Astrocyte (in vitro differentiated cells and primary cell): ENCODE measurements at places on chromosomes 6 and 20.

DNA sequence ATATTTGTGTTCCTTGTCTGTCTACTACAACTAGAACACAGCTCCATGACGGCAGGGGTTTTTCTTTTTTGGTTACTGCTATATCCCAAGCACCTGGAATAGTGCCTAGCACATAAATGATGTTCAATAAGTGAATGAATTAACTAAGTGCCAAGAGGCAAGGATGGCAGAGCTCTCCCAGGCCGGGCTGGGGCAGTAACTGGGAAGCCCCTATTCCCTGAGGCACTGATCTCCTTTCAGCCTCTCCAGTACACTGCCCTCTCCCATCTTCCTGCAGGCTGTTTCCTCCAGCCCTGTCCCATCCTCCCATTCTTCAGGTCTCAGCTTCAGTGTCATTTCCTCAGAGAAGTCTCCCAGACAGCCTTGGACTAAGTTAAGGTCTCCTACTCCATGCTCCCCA lies 29.0 kb upstream of the SPDEF start:
- H3K4me1 ChIP-seq, result no peaks in the 10 kb centered on the region
- no peak overlapping the region for H3K4me3 ChIP-seq
- H3K36me3 ChIP-seq, result no peaks in the 10 kb centered on the region
- no peak for DNase-seq
- H3K27ac ChIP-seq, result no peak overlapping the region

DNA sequence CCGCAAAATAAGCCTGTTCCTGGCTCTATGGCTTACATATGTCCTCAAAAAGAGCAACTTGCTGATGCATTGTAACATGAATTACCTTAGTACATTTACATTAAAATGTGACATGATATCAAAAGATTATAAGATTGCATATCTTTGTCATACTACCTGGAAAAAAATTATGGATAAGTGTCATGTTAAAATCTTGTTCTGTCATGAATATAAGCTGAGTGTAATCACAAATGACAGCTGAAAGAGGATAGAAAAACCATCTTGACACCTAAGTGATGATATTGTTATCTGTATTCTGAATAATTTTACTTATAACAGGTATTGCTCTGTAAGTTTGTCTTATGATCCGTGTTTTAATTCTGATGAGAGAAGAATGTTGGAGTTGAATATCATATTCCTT lies 503.0 kb upstream of the RNF217 start:
- no peaks in the 10 kb centered on the region for H3K27me3 ChIP-seq
- no peak overlapping the region for H3K27ac ChIP-seq
- H3K4me1 ChIP-seq, result no peaks in the 10 kb centered on the region
- H3K36me3 ChIP-seq, result no peaks in the 10 kb centered on the region
- H3K4me3 ChIP-seq, result no peak overlapping the region
- DNase-seq, result no peak

- H3K27me3 ChIP-seq, result peaks cover 6% of the 10 kb centered on the region
- H3K4me3 ChIP-seq, result no peak overlapping the region
- no peaks in the 10 kb centered on the region for H3K36me3 ChIP-seq
- H3K4me1 ChIP-seq, result no peaks in the 10 kb centered on the region
- H3K27ac ChIP-seq, result no peak overlapping the region
Observed at GRCh38 chr20:33279261-33279910, 3.6 kb upstream of the BPIFB1 start.

DNA sequence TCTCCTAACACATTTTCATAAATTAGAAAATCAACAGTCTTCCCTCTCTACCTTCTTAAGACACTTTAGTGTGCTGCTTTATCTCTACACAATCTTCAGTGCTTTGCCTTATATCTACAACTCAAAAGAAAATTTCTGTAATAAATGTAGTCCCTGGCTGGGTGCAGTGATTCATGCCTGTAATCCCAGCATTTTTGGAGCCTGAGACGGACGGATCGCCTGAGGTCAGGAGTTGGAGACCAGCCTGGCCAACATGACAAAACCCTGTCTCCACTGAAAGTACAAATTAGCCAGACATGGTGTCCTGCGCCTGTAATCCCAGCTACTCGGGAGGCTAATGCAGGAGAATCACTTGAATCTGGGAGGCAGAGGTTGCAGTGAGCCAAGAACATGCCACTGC lies 9.7 kb upstream of the EDN1 start:
- H3K27me3 ChIP-seq, result no peaks in the 10 kb centered on the region
- no peaks in the 10 kb centered on the region for H3K36me3 ChIP-seq
- no peak overlapping the region for H3K27ac ChIP-seq
- DNase-seq, result peak; percentile 56
- peaks cover 6% of the 10 kb centered on the region for H3K4me1 ChIP-seq
- H3K4me3 ChIP-seq, result no peak overlapping the region

DNA sequence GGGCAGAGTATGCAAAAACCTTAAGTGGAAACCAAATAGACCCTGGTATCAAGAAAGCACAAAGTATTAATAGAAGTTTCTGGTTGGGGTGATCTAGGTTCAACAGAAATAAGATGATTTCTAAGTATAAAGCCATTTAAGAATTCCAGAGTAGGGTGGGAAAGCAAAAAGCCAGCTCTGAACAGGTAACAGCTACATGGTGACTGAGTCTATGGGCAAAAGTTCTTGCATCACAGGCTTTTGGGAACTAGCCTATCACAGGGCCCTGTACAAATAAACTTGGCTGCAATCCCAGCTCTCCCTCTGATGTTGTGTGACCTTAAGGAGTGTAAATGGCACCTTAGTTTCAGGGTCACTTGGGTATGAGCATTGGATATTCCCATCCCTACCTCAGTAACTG lies 5.5 kb downstream of the TCF19 start:
- no peak for DNase-seq
- H3K4me3 ChIP-seq, result no peak overlapping the region
- H3K27ac ChIP-seq, result no peak overlapping the region
- no peaks in the 10 kb centered on the region for H3K27me3 ChIP-seq

DNA sequence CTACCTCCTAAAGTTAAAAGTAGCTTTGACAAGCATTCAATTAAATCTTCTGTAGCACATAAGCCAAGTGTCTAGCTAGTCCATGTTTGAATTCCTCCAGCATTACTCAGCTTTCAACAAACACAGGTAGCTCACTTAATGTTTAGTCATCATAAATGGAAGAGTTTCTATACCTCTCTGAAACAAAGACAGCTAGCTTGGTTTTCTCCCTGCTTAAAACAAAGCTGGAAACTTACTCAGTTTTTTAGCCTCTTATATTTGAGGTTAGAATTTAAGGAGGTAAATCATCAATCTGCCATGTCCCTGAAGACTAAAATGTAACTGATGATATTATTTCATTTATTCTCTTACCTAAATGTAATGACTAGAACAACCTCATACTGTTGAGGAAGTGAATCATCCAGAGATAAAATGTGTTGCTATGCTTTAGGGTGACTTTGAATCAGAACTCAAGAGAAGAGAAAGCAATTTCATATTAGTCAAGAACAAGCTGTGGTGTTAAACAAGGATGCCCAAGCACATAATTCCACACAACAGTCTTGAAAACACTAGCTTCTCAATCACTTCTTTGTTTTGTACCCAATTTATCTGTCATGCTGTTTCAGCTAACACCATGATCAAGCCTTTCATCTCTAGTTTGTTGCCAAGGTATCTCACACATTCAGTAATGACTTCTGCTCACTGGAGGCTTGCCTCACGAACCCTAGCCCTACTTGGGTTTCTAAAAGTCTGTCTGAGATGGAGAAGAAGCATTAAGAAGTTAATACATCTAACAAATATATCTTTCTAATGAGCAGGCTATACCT lies 251.9 kb downstream of the EPM2A start:
- H3K27me3 ChIP-seq, result no peaks in the 10 kb centered on the region
- H3K4me3 ChIP-seq, result no peak overlapping the region
- no peaks in the 10 kb centered on the region for H3K36me3 ChIP-seq
- H3K4me1 ChIP-seq, result peaks cover 3% of the 10 kb centered on the region
- H3K27ac ChIP-seq, result no peak overlapping the region

- no peaks in the 10 kb centered on the region for H3K36me3 ChIP-seq
- H3K4me3 ChIP-seq, result no peak overlapping the region
- H3K4me1 ChIP-seq, result no peaks in the 10 kb centered on the region
Observed at GRCh38 chr6:36803482-36803881, 35.8 kb downstream of the CPNE5 start.

GRCh38 chr6:40176152-40176551 lies 241.9 kb upstream of the MOCS1 start:
- no peaks in the 10 kb centered on the region for H3K36me3 ChIP-seq
- no peaks in the 10 kb centered on the region for H3K4me1 ChIP-seq
- no peaks in the 10 kb centered on the region for H3K27me3 ChIP-seq
- DNase-seq, result no peak

DNA sequence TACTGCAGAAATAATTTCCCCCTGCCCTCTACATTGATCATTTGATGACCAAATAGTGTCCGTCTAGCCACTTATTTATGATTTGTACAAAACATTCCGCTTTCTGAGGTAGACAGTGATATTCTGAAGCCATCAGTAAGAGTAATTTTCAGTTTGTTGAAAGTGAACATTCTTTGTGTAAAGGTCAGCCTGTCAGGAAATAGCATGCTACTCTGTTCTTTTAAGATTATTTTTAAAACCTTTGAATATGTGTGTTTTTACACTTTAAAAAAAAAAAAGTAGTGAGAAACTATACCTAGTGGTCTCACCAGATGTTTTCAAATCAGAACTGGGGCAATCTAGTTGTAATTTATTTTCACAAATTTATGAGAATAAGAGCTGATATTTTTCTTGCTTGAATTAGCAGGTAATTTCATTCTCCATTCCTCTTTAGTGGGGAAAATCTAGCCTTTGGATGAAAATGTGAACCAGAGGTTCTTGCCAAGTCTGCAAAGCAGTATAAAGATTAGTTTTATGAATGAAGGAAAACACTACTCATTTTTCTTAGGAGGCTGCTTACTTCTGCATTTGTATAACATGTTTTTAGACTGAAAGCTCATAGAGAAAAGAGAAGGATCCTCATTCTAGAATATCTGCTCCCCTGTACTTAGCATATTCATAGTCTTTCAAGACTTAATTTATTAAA lies 12.1 kb upstream of the REV3L start:
- DNase-seq, result no peak
- H3K27ac ChIP-seq, result no peak overlapping the region
- H3K4me1 ChIP-seq, result no peaks in the 10 kb centered on the region

- no peaks in the 10 kb centered on the region for H3K27me3 ChIP-seq
- peak overlapping the region; percentile 77 for H3K27ac ChIP-seq
- peak; percentile 70 for DNase-seq
- peaks cover 73% of the 10 kb centered on the region for H3K36me3 ChIP-seq
Observed at GRCh38 chr20:58906894-58907293, 54.4 kb downstream of the GNAS start.

- no peaks in the 10 kb centered on the region for H3K36me3 ChIP-seq
- peaks cover 26% of the 10 kb centered on the region for H3K4me1 ChIP-seq
- peak; percentile 26 for DNase-seq
- no peak overlapping the region for H3K27ac ChIP-seq
- no peak overlapping the region for H3K4me3 ChIP-seq
Observed at GRCh38 chr6:150410906-150411305, 42.1 kb downstream of the IYD start.

- no peak for DNase-seq
- H3K36me3 ChIP-seq, result peaks cover 8% of the 10 kb centered on the region
- H3K27me3 ChIP-seq, result no peaks in the 10 kb centered on the region
- H3K4me3 ChIP-seq, result no peak overlapping the region
- peaks cover 44% of the 10 kb centered on the region for H3K4me1 ChIP-seq
Observed at GRCh38 chr6:11223286-11223864, 9.1 kb downstream of the NEDD9 start.
